ENCODE measurements at places on chromosomes 4 and X.

DNA sequence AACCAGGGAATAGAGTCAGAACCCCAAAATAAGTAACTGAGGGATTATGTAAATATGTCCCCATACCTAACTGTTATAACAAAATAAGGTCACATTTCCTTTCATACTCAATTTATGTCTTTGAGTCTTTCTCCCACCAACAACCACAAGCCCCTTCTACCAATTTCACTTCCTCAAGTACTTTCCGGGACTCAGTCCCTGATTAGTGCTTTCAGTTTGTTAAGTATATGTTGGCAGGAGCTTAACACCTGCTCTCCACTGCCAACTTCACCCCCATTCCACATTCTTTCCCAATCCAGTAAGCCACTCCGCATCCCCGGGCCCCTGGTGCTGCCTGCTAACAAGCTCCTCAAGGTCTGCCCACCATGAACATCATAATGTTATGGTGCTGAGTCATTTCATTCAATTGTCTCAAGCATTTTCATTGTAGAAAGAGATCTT is 71.3 kb upstream of the SPRY1 start:
- no peak for DNase-seq

- no peak for DNase-seq
Observed at GRCh38 chr4:100539706-100540105, 21.9 kb upstream of the EMCN start.

DNA sequence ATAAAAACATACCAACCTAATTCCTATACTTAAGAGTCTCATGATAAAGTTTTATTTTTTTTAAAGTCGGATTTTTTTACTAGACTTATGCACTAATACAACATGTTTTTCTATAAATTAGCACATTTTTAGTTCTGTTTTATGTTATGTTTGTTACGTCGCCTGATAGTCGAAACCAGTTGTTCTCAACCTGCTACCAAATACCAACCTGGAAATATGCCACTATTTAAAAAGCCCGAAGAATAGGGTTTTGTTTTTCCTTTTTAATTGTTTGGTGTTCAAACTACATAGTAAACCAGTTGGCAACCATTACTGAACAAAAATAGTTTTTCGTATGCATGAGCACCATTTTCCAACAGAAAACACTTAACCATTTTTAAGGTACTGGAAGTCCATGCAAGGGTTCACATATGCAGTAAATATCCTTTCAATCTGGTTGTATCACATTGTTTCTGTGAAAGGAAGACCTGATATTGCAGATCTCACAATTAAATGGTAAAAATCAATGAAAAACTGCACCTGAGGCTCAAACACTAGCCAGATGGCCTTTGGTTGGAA is 1.4 kb downstream of the WDFY3 start:
- DNase-seq, result no peak

GRCh38 chrX:23898412-23898959 is 9.3 kb downstream of the APOO start:
- no peak for DNase-seq

DNA sequence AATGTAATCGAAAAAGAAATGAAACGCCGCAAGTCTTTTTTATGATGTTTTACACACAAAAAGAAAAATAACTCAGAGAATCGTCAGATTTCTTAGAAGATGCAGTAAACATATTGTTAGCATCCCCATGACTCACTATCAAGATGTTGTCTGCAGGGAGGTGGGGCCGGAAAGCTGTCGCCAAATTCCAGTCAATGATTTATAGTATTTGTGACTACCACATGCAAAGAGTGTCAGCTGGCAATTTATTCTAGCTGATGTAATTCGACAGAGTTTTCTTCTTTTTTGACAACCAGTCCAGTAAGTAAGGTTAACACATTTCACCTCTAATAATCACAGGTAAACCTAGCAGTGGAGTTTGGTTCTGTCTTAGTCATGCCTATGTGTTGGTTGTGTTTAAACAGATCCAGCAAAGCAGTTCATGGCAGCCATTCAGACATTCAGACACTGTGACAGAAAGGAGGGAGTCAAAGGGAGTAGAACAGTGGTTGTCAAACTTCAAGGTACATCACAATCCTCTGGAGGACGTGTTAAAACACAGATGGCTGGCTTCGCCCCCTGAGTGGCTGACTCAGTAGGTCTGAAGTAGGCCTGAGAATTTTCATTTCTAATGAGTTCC is 19.8 kb upstream of the PPP1R2C start:
- DNase-seq, result no peak

- peak; percentile 77 for DNase-seq
Observed at GRCh38 chr4:1248245-1249147, at the start of gene CTBP1. Gene CTBP1, minus strand, starts transcription at chr4:1249130. Its CDS starts 7,799 bp downstream, at chr4:1241331.

- DNase-seq, result no peak
Observed at GRCh38 chr4:147015491-147015890, 69.8 kb upstream of the TTC29 start.

GRCh38 chr4:95637043-95637600 is 88.3 kb upstream of the UNC5C start:
- no peak for DNase-seq
